ENCODE measurements at places on chromosomes 7 and 10. TPM values are rescaled to one million over a fixed set of nuclear protein-coding genes. Genes with fewer than 3 reads are reported as not detected.
A peak's percentile ranks its signal among the peaks of the same experiment; 100 is the strongest.

- DNase-seq: no peak
These were observed 37.0 kb downstream of the EPDR1 start for GRCh38 chr7:37957221-37957970.

GRCh38 chr7:147249956-147250355 is 1133.4 kb downstream of the CNTNAP2 start:
- DNase-seq: no peak

DNA sequence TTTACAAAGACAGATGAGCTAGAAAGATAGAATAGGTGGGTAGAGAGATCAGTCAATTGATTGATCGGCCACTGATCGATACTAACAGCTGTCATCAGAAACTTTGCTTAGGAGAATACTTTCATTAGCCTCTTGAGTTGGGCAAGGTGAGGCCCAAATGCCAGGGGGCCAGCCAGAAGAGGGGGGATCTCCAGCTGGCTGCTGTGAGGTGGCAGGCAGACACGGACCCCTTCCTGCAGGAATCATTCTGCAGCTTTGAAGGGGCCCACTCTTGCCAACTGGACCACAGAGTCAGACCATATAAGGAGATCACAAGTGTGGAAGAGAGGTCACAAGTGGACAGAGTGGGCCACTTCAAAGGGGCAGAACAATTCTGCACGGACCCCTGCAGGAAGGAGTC is 62.9 kb upstream of the DOCK1 start:
- DNase-seq: no peak

DNA sequence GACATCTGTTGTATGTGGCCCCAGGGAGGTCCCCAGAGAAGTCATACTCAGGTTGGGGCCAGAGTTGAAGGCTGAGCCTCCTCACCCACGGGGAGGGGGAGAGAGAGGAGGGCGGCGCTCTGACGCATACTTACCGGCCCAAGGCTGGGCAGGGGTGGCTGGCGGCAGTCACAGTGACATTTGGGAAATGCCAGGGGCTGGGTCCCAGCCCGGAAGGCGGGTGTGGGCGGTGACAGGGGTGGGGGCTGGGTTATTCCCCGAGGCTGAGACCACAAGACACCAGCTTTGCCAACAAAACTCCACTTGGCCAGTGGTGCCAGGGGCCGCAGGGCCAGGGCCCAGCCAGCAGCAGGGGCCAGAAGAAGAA is 41.1 kb downstream of the RASGEF1A start:
- DNase-seq: peak; percentile 57

- no peak for DNase-seq
These were observed 2.8 kb downstream of the PDGFA start for GRCh38 chr7:516606-517456.

Gene FFAR4
- total RNA-seq: 4.9 TPM

Gene ATP6V0A4
- 2.4 TPM for total RNA-seq

GRCh38 chr7:106744563-106745091 is 83.7 kb upstream of the CCDC71L start:
- DNase-seq: no peak

Gene TCF7L2
- 47.4 TPM for total RNA-seq

DNA sequence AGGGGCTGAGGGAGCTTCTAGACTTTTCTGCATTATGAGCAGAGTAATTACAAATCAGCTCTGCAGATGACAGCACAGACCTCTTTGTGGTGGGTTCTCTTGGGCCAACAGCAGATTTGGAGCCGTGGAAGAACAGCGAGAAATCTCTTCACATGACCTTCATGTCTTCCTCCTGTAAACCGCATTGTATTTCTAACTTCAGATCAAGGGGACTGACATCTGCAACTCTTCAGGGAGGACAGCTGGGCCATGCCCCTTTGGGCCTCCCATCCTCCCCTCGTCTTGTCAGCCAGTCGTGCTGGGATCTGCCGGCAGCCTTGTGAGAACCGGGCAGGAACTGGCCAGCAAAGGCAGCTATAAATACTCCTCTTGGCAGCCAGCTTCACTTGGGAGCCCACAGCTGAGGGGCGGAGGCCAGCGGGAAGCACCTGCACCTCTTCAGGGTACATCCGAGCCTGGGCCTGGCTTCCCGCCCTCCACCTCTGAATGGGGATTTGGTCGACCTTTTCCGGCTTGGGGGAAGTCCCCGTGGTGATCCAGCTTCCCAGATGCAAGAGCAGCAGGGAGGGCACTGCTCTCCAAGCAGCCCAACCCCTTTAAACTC is 54.7 kb downstream of the STEAP1B start:
- peak; percentile 84 for DNase-seq

DNA sequence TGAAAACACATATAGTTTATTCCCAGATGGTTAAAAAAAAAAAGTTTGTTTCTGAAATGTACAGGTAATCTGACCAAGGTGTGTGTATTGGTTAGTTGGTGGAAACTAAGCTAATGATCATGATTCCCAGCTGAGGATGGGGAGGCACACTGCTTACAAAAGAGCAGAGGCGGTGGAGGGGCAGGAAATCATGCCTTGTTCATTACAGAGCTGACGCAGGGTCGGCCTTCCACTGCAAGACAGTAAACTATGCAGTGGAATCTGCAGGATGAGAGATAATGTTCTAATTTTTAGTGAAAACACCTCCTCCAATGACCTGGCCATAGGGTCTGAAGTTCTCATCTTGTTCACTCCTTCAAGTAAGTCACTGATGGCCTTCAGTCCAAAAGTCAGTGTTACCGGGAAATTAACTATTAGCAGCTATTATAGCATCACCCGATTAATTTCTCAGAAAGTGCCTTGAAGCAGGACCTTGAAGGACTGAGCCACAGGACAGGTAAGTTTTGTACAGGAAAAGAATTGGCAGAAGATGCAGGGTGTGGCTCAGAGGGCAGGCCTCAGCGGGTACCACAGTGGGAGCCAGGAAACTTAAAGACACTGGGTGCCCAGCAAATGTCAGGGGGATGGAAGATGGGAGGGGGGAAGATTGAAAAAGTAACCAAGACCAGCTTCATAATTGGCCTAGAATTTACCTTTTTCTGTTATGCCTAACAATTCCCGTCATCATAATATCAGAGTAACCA is 36.0 kb downstream of the MYOF start:
- no peak for DNase-seq

GRCh38 chr10:33832124-33832787 is 497.8 kb upstream of the NRP1 start:
- DNase-seq: no peak

GRCh38 chr7:46547044-46547443 is 626.0 kb upstream of the IGFBP3 start:
- no peak for DNase-seq

GRCh38 chr7:36796850-36797536 is 72.7 kb upstream of the AOAH start:
- DNase-seq: no peak

DNA sequence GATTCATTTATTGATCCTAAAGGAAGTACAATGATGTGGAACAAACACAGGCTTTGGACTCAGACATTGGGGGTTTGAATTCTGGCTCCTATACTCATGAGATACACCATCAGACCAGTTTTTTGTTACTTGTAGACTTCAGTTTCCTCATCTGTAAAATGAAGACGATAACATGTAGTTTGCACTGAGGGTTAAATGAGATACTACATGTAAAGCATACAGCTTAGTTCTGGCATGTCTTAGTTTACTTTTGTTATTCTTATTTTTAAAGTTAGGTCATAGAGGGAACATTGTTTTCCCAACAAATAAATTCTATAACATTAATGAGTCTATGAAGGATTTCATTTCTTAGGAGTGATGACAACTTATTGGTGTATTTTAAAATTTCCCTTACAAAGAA is 183.5 kb upstream of the FAM3C start:
- no peak for DNase-seq

- DNase-seq: no peak
These were observed 43.7 kb downstream of the UNC5B start for GRCh38 chr10:71255808-71256660.

- DNase-seq: no peak
These were observed 78.5 kb upstream of the FZD1 start for GRCh38 chr7:91185771-91186170.
